AG10803 (cell line): ENCODE measurements at places on chromosomes 2 and 18.

GRCh38 chr2:154740361-154740760 is 41.9 kb downstream of the KCNJ3 start:
- DNase-seq = no peak

- DNase-seq = peak; percentile 76
Observed at GRCh38 chr2:182915369-182916326, 49.2 kb upstream of the FRZB start.

DNA sequence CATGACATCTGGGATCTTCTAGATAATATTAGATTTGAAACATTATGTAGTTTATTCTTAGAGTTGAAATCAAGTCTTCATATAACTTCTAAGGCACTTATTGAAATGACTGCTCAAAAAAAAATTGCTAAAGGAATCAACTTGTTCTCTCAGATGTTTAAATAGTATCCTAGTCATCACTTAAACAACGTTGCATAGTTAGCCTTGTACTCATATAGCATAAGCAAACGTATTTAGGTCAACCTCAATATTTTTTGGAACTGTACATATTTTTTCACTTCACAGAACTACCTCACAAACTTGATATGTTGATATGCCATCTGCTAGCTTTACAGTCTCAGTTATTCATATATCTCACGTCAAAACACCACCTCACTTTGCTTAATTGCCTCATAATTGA is 47.1 kb upstream of the CREB1 start:
- no peak for DNase-seq

GRCh38 chr2:64474121-64474571 is 20.2 kb downstream of the LGALSL start:
- DNase-seq = no peak

- no peak for DNase-seq
Observed at GRCh38 chr2:102251042-102251848, 60.1 kb upstream of the IL1RL1 start.

GRCh38 chr2:126771501-126772195 is 115.7 kb downstream of the GYPC start:
- no peak for DNase-seq

DNA sequence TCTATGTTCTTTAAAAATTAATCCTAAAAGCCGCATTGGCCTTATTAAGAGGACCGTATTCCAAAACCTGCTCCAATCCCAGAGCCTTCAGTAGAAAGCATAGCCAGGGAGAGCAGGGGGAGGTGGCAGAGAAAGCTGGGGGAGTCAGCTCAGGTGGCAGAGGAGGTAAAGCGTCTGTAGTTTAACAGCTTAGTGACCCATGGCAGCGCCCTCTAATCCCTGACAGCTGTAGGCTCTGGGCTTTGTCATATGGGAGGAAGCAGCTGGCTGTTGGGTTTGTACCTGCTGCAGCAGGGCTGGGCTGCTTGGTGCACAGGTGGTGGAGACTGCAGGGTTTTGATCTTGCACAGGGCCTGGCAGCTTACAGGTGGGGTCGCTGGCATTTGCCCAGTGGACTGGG is 50.6 kb downstream of the THNSL2 start:
- DNase-seq = no peak

GRCh38 chr2:239697399-239698164 is 296.8 kb upstream of the HDAC4 start:
- no peak for DNase-seq

GRCh38 chr2:36357847-36358659 is 2.5 kb downstream of the CRIM1 start:
- DNase-seq = peak; percentile 89

DNA sequence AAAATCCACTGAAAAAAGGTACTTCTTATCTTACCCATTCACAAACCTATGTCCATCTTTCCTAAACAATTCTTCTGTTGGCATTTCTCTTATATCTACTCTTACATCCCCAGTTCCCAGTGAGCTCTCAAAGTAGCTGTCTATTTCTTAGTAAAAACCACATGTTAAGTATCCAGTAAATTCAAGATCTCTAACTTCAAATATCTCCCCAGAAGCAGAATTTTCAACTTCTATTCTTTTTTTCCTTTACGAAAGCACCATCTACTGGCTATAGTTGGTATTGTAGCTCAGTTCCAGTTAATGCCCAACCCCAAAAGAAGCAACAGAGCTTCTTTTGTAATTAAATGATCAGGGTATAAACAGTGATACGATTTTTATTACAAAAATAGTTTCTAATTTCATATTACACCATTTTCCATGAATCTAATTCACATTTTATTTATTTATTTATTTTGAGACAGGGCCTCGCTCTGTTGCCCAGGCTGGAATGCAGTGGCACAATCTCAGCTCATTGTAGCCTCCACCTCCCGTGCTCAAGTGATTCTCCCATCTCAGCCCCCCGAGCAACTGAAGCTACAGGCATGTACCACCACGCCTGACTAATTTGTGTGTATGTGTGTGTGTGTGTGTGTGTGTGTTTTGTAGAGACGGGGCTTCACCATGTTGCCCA is 28.5 kb downstream of the HRH4 start:
- peak; percentile 38 for DNase-seq

DNA sequence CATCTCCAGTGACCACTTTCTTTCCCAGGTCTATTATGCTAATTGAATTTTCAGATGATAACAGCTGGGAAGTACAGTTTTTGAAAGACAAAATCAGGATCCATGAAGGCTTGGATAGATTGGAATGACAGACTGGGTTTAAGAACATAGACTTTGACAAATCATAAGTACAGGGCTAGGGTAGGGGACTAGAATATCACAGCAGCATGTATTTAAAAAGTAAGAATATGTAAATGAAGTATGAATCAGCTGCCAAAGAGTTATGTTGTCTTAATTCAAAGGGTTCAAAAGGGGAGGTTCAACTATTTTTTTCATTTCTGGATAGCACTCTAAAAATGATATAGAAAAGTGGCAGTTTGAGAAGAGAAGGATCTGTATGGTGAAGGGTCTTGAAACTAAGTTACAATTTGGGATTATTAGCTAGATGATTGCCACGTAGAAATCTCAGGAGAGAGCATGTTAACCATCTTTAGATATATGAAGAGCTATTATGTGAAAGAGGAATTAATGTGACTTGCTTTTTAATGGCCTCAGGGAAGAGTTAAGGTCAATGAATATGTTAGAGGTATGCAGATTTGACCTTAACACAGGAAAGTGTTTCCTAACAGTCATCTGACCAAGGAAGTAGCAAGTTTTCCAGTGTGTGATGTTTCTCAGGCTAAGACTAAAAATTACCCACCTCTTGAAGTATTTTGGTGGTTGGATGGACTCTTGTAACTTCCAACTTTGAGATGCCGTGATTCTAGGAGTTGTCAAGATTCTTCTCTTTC is 81.7 kb downstream of the TMEM185B start:
- no peak for DNase-seq

DNA sequence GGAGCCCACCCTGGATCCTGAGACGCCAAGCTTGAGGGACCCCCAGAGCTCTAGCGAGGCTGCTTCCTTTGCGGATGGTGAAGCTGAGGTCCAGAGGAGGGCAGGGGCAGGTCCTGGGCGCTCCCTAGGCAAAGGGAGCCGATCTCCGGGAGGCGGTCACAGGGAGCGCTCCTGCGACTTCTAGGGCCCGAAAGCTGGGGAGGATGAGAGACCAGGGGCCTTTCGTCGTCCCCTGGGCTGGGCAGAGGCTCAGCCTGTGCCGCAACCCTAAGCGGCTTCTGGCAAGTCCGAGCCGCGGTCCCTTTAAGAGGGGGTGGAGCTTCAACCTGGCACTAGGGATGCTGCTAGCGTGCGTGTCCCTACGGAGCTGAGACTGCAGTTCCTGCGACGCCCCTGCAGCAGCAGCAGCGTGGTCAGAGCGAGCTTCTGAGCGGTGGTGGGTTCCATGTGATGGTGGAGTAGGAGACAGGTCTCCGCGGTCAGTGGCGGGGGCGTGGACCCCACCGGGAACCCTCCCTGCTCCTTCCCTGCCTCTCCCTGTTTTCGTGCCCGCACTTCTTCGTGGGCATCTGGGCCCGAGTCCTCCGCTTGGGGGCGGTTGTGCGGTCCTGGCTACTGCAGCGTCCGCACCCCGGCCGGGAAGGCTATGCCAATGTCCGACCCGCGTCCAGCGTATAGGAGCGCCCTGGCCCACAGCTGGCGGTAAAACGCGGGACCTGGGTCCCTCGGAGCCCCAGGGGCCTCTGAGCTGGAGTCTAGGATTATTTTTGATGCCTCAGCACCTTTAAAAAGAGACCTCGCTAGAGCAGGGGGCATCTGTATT is 154.6 kb downstream of the CCDC74A start:
- peak; percentile 86 for DNase-seq

GRCh38 chr2:33458248-33458819 is 18.1 kb upstream of the RASGRP3 start:
- no peak for DNase-seq

DNA sequence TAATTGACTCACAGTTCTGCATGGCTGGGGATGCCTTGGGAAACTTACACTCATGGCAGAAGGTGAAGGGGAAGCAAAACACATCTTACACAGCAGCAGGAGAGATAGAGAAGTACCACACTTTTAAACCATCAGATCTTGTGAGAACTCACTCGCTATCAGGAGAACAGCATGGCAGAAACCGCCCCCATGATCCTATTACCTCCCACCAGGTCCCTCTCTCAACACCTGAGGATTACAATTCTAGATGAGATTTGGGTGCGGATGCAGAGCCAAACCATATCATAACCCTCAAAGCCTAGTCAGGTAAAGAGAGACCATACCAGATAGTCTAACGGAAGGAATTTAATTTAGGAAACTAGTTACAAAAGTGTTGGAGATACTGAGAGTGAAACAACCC is 182.6 kb upstream of the ACVR2A start:
- no peak for DNase-seq

DNA sequence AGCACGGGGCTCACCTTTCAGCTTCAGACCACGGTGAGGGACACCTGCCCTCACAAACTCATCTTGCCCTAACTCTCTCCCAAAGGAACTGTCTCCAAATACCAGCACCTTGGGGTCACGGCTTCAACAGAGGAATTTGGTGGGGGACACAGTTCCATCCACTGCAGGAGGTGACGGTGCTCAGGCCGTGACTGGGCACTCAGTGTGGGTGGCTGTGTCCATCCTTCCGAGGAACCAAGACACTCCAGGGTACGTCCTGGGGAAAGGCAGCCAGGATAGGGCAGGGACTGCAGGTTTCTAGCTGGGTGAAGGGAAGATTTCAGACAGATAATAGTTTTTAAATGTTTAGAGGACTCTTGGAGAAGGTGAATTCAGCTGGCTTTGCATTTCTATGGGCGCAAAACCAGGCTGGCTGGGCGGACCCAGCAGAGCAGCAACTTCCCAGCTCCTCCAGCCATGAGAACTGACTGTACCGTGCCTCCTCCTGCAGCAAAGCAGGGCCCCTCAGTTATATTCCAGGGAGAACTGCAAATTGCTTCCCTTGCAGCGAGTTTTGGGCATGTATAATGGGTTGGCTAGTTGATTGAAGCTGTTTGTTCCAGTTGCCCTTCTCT is 23.9 kb upstream of the ALLC start:
- no peak for DNase-seq

GRCh38 chr2:70094978-70095719 is 7.9 kb downstream of the PCBP1 start:
- DNase-seq = peak; percentile 80

- no peak for DNase-seq
Observed at GRCh38 chr2:185202945-185203528, 535.6 kb upstream of the FSIP2 start.

DNA sequence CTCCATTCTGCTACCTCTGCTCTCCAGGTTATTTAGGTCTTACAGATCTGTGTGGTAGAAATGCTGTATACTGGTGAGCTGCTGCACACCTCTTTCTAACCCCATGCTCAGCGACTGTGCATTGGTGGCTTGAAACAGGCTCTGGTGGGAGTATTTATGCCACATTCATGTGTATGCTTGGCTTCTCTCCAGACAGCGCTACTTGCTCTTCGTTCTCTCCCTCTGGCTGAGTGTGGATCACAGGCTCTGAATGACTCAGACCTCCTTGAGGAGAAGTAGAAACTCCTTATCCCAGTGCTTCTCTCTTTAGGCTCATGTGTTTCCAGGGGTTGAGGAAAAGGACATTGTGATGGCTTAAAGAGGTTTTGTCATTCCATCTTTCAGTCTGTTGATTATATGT is 54.9 kb downstream of the FHOD3 start:
- DNase-seq = peak; percentile 92

DNA sequence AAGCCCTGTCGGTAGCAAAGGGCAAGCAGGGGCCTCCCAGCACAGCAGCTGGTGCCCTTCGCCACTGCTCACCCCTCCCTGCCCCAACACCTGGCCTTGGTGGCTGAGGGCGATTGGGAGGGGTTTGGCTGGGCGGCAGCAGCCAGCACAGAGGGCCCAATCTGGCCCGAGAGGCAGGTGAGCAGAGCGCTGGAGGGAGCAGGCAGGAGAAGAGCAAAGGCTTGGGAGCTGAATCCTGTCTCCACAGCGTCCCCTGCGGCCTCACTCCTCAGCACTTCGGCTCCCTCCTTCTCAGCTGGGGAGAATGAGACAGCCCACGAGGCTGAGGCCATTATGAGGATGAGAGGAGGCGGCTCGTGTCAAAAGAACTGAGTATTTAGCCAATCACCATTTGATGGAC is 74.9 kb upstream of the TAF1B start:
- no peak for DNase-seq

- no peak for DNase-seq
Observed at GRCh38 chr2:104025295-104025694, 828.6 kb upstream of the POU3F3 start.

- DNase-seq = no peak
Observed at GRCh38 chr2:83280391-83280790, 1178.7 kb downstream of the SUCLG1 start.

DNA sequence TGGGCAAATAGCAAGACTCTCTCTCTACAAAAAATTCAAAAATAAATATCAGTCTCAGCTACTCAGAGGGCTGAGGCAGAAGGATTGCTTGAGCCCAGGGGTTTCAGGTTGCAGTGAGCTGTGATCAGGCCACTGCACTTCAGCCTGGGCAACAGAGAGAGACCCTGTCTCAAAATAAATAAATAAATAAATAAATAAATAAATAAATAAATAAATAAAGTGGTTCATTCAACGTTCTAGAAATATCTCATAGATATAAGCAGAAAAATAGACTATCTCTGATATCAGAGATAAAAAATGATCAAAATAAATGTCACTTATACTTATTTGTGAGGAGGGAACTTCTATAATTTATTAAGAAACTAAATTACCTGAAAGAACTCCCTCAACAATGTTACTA is 480.9 kb downstream of the FBXO15 start:
- no peak for DNase-seq

GRCh38 chr2:99573634-99574251 is 83.9 kb upstream of the REV1 start:
- DNase-seq = no peak

DNA sequence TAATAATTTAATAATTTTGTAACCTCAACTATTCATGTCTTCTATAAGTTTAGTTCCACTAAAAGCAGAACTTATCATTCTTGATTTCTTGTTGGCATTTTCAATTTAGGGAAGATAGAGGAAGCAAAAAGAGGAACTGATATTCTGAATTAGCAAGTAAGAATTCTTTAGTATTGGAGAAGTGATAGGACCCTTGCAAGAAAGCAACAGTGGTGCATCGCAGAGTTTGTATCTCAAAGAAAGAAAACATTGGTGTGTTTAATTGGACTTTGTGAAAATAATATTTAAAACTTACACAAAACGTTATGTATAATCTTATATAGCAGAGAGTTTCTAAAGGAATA is 36.5 kb upstream of the TNFRSF11A start:
- no peak for DNase-seq
